ENCODE measurements at places on chromosomes 3 and 15.

- DNase-seq, result no peak
Observed at GRCh38 chr3:17674082-17674686, 68.2 kb downstream of the TBC1D5 start.

- no peak for DNase-seq
Observed at GRCh38 chr3:106830334-106830733, 546.9 kb upstream of the CCDC54 start.

- no peak for DNase-seq
Observed at GRCh38 chr3:196513697-196514349, 1.3 kb downstream of the SMCO1 start.

- DNase-seq, result no peak
Observed at GRCh38 chr3:176193032-176193730, 1004.1 kb downstream of the TBL1XR1 start.

GRCh38 chr3:126147932-126148683, 32.3 kb downstream of the ALDH1L1 start:
- DNase-seq, result no peak

Measured in hematopoietic multipotent progenitor cell treated with erythropoietin and hydrocortisone succinate and interleukin-3 and kit ligand, for 15 days (in vitro differentiated cells).